ENCODE measurements at places on chromosomes 11 and 22. TPM values are rescaled to one million over a fixed set of nuclear protein-coding genes. Genes with fewer than 3 reads are reported as not detected.

Gene RIN1
- total RNA-seq = 1.7 TPM

Gene OR2AT4
- not detected for total RNA-seq

Gene GDPD4
- total RNA-seq = not detected

Gene RFPL3
- total RNA-seq = not detected

Gene PYGM
- total RNA-seq = 175 TPM

Gene ANGPTL5
- total RNA-seq = 0.77 TPM

Gene UBE2L6
- total RNA-seq = 18.0 TPM

GRCh38 chr11:75242722-75243600, 2.4 kb downstream of the TPBGL start:
- DNase-seq = no peak

DNA sequence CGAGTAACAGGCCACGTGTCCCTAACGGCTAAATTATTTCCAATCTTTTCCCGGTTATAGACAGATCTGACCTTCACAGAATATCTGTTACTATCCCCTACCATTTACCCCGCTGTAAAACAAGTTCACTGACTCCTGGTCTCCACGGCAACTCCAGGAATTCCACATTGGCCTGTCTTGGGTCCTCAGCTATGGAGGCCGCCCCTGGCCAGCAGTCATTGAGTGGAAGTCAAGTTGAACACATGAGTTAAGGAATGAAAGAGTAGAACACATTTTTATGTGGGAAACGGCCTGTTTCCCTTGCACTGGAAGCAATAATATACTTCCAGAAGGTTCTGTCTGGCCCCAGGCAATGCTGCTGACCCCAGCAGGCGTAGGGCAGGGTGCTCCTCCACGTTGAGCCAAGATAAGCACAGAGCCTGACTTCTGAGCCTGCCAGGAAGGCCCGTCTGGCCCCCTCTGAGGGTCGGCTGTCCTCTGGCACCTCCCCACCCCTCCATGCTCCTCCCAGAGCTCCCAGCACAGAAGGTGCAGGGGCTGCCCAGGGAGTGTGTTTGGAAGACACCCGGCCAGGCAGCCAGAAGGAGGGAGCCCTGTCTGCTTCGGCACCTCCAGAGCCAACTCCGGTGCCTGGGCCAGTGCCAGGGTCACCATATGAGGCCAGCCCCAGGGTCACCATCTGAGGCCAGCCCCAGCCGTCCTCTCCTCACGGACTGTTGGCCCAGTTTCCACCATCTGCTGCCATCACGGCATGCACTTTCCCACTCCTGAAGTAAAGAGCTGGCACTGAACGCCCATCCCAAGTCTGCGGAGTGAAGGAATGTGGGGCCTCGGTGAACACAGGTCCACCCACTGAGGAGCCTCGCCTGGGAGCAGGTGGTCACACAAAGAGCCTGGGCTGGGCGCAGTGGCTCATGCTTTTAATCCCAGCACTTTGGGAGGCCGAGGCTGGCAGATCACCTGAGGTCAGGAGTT, 813.2 kb downstream of the BRD1 start:
- DNase-seq = no peak

DNA sequence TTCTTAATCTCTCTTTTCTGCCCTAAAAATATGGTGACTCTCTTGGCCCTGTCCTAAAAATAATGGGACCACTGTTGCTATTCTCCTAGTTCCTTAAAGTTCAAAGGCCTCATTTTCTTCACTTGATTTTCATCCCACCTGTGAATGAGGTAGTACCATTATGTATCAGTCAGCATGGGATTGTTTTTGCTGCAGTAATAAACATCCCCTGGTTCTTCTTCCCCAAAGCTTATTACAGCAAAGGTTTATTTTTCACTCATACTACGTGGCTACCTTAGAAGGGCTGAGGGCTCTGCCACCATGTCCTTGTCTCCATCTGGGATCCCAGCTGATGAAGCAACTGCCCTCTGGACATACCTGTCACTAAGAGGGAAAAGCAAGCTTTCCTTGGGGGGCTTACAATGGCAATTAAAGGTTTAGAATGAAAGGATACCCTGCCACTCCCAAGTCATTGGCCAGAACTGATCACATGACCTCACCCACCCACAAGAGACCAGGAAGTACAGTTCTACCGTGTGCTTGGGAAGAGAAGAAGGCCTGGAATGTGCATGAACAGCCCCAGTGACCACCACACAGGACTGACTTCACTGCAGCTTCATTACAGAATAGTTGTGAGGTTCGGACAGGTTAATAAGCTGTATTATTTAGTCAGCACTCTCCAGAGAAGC, 7.8 kb downstream of the TTC38 start:
- DNase-seq = no peak

GRCh38 chr11:73323464-73323863, 15.4 kb downstream of the ARHGEF17 start:
- peak; percentile 87 for DNase-seq

DNA sequence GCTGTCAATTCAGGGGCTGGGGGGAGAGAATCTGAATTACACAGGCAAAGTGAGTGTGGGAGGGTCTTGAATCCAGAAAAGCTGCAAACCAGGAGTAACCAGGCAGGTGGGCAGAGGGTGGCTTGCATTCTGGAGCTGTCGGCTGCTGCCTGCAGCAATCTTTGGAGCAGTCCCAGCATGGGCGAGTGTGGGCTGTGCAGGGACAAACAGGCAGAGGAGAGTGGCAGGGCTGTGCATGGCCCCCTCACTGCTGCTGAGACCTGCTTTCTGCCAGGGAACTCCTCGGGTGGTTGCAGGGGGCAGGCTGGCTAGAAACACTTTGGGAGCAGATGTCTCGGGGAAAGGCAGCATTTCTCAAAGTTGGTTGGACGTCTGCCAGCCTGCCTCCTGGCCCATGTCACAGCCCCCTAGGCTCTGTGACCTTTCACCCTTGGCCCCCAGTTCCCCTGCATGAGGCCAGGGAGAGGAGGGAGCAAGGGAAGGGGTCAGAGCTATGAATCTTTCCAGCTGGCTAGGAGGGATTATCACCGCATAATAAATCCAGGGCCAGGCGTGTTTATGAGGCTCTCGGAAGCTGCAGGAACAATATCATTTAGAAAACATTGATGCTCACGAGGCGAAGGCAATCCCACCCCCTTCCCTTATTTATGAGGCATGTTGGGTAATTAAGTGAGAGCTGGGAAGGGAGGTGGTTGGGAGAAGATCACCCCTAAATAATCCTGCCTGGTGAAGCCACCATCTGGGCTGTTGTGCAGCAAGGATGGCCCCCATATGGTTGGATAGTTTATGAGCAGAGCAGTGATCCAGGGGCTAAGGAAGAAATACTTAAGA, 212.3 kb upstream of the NCAM1 start:
- DNase-seq = no peak

GRCh38 chr11:128701086-128701485, 7.2 kb downstream of the FLI1 start:
- no peak for DNase-seq

DNA sequence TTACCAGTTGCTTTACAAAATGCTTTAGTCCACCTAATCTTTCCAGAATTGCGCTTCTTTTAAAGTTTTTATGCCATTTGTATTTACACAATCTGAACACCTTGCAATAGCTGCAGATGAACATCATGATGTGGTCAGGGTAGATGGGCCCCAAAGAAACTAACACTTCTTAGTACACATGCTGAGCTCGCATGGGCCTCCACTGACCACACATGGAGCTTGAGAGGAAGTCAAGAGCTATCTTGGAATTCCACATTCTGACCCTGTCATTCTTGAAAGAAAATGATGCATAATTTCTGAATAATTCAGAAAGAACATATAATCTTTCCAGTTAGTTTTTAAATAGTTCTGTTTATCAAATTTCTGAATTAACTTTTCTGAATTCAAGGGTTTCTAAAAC, 7.7 kb downstream of the LIPT2 start:
- no peak for DNase-seq

DNA sequence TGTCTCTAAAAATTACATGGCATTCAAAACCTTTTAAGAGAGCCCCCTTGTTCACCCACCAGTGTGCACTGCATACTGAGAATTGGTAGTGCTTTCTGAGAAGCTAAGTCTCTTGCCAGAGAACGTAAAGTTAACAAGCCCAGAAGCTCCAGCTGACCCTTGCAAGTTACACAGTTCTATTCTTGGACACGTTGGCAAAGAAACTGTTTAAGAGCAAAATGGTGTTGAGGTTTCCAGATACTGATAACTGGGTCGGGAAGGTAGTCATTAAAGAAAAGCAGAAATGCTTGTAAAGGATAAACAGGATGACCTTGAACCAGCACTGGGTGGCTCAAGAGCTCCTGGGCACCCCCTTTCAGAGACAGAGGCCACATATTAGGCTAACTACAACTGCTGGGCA, 284.8 kb downstream of the CADM1 start:
- no peak for DNase-seq

DNA sequence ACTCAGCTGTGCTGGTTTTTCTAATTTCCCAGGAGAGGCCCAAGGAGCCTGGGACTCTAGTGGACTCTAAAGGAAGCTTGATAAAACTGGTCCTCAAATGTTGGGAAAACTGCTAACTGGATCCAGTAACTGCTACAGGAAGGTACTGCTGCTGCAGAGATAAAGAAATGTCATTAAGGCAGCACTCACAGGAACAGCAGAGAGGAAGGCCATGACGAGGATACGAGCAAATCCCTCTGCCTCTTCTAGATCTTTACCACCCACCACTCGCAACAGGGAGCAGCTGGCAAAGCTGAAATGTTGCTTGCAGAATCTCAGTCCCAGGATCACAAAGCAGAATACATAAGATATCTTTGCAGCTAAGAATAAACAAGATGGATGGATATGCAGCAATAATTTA, 23.5 kb downstream of the TTC28 start:
- no peak for DNase-seq

GRCh38 chr11:76962583-76963416, 71.4 kb upstream of the B3GNT6 start:
- no peak for DNase-seq

DNA sequence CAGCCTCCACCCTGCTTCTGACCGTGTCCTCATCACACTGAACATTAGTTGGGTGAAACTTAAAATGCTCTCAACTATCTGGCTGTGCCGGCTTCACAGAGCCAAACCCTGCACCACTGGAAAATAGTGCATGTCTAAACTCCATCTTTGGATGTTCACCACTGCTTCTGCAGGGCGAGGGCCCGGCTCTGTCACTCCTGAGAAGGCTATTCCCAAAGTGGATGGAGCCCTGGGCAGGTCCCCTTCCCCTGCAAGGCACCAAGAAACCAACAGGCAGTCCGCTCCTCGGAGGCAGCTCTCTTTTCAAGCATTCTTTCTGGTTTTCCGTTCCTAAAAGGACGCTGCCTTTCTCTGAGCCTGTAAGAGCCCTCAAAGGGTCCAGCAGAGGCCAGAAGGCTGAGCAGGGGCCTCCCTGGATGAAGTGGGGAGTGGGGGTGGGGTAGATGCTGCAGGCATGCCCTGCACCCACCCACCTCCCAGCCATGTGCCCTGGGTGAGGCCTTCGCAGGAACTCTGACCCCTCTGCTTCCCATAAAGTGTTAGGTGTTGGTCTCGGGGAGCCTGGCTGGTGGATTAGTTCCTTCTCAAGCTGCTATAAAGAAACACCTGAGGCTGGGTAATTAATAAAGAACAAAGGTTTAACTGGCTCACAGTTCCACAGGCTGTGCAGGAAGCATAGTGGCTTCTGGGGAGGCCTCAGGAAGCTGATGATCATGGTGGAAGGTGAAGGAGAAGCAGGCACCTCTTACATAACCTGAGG, 23.3 kb downstream of the LINC01488 start:
- DNase-seq = peak; percentile 11

GRCh38 chr11:1225386-1226225, 2.7 kb downstream of the MUC5B start:
- DNase-seq = peak; percentile 16

GRCh38 chr22:41425660-41426365, 20.8 kb downstream of the TOB2 start:
- no peak for DNase-seq

All from left ventricle myocardium superior (tissue), 1 donor.